Astrocyte (in vitro differentiated cells and primary cell): ENCODE measurements at places on chromosomes 3 and 15. TPM values are rescaled to one million over a fixed set of nuclear protein-coding genes. Genes with fewer than 3 reads are reported as not detected.

GRCh38 chr3:125087768-125088391 lies 32.1 kb upstream of the HEG1 start:
- DNase-seq, result no peak

DNA sequence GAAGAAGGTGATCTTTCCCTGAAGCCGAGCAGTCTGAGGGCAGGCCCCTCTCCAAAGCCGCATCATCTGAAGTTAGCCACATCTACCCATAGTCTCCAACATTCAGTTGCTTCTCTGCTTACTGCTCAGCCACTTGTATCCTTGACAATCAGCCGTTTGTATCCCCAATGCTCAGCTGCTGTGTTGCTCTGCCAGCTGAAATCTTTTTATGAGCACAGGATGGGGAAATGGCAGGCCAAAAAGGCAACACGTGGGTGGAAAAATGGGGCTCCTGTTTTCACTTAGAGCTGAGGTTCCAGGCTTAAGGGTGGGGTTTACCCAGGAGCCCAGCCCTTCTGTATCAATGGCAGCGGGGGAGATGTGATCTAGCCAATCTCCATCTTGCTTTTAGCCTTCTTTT lies 36.3 kb downstream of the METTL6 start:
- DNase-seq, result no peak

DNA sequence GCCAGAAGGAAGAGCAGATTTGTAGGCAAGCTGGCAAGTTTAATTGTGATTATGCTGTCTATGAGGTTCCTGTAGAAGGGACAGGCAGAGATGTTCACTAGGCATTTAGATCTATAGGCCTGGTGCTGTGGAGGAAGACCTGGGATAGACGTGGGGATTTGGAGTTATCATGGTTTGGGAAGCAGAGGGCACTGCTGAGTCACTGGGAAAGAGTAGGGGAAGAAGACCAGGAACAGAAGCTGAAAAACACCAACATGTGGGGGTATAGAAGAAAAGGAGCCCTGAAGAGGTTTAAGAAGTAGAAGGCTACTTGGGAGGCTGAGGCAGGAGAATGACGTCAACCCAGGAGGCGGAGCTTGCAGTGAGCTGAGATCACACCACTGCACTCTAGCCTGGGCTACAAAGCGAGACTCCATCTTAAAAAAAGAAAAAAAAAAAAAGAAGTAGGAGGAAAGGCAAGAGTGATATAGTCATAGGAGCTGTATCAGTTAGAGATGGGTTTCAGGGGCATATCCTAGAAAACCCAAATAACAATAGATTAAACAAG lies 19.3 kb downstream of the GRK7 start:
- no peak for DNase-seq

DNA sequence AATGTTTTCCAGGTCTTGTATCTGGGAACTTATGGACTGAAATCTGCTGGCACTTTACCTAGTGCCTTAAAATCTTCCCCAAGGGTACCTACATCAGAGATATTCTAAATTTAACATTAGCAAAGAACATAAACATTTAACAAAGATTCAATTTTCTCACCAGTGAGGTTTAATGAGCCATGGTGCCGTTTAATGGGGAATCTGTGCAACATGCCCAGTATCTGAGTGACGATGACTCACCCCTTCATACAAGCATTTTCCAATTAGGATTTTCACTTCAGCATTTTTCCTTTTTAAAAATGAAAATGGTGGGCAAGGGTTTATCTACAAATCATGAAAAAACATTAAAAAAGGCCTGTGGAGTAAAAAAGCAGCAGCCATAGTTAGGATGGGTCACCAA lies 189.4 kb downstream of the SLC9A9 start:
- peak; percentile 65 for DNase-seq

GRCh38 chr3:20405744-20406143 lies 219.7 kb upstream of the SGO1 start:
- peak; percentile 58 for DNase-seq

DNA sequence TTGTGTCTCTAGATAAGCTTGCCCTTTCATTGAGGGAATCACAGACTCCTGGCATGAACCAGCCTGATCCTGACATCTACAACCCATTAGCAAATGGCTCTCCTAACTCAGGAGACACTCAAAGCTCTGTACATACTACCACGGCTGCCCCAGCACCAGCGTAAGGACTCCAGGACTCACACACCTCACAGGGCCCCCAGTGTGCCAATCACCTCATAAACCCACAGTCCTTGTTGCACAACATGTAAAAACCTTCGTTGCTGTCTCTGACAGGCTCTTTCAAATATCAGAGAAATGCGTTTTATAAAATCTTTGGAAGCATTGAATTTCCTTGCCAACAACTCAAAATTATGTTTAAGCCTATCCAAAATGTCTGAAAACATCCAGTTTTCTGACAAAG lies 7.3 kb downstream of the FYCO1 start:
- DNase-seq, result no peak

GRCh38 chr3:154981664-154982063 lies 98.5 kb upstream of the MME start:
- DNase-seq, result no peak

GRCh38 chr3:127374086-127375010 lies 86.5 kb upstream of the PRR20G start:
- DNase-seq, result no peak

DNA sequence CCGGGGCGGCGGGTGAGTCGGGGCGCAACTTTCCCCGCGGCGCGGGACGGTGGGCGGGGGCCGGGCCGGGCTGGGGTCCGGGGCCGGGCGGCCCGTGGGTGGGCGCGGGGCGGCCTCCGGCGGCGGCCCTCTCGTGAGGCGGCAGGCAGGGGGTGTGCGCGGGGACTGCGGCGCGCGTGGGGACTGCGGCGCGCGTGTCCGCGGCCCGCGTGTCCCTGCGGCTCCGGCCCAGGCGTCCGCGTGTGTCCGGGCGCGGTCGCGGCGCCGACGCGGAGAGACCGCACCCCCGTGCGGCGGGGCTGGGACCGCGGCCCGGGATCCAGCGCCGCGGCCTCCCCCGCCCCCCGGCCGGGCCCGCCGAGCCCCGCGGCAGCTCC lies 349 bp downstream of the PLXNA1 start:
- DNase-seq, result no peak

GRCh38 chr3:43884581-43884980 lies 193.8 kb downstream of the ABHD5 start:
- DNase-seq, result no peak

GRCh38 chr15:27541581-27541980 lies 557.5 kb downstream of the OCA2 start:
- no peak for DNase-seq

- DNase-seq, result no peak
Observed at GRCh38 chr3:165624761-165625160, 212.5 kb downstream of the BCHE start.

- DNase-seq, result no peak
Observed at GRCh38 chr3:81217101-81217500, 544.3 kb downstream of the GBE1 start.

DNA sequence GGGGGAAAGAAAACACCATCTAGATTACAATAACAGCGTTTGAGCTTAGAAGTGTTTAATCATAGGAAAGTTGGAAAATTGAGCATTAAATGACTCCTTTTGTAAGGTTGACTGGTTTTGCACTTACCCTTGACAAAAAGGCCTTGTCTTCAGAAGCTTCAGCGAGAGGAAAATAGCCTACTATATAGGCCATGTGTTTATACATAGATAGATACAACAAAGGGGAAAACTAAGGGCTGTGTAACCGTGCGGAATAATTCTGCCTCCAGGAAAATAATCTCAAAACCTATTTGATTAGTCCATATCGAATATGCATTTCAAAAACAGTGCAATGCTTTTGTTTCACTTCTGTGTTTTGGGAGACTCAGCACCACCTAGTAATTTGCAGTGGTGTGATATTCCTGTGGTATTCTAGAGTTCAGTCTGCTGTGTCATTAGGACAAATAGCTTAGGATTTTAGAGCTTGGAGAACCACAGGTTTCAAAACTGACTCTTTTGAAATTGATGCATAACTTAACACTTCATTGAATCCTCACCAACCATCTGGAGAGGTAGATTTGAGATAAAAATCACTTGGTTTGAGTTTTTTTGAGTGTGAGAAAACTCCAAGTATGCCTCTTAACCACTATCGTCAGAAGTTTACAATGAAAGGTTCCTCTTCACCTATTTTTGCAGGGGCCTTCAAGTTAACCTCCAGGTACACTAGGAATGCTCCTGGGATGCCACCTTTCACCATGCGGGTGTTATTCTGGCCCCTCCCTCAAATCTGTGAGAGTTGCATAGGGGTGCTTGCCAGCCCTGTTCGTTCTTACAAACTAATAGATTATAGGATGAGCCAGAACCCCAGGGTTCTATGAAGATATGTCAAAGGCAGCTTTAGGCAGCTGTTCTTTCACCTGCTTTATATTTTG lies 1.9 kb downstream of the ARHGAP31 start:
- peak; percentile 88 for DNase-seq

- no peak for DNase-seq
Observed at GRCh38 chr15:70077188-70078147, 20.2 kb downstream of the TLE3 start.

DNA sequence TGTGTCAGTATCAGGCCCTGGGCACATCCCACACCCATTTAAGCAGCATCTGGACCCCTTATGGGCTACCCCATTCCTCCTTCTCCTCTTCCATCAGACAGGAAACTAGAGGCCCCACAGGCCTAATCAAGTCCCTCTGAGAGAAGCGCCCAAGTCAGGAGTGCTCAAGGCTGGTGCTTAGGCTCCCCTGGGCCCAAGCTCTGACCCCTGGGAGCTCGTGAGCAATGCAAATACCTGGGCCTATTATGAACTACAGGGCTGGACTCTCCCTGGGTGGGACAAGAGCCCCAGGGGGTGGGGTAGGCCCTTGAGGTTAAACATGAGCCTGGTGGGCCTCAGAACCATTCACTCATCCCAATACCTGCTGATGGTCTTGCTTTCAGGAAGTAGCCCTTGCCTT lies 57.4 kb downstream of the SEMA3G start:
- DNase-seq, result no peak

- peak; percentile 66 for DNase-seq
Observed at GRCh38 chr3:111538681-111539083, 3.3 kb upstream of the CD96 start.

DNA sequence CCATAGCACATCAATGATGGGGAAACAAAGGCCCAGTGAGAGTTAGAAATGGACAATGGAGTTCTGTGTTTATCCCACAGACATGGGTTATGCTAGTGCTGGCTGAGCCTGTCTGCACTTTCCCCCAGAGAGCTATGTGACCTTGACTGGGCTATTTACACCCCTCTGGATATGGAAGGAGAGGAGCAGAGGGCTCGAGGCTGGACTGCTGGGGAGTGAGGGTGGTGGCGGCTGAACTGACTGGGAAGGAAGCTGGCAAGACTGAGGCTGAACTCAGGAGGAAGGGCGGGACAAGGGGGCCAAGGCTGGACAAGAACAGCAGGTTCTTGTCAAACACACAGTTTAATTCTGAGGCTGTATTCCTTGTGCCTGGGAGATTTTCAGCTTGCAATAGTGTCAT lies 10.8 kb upstream of the INSYN1 start:
- DNase-seq, result no peak

DNA sequence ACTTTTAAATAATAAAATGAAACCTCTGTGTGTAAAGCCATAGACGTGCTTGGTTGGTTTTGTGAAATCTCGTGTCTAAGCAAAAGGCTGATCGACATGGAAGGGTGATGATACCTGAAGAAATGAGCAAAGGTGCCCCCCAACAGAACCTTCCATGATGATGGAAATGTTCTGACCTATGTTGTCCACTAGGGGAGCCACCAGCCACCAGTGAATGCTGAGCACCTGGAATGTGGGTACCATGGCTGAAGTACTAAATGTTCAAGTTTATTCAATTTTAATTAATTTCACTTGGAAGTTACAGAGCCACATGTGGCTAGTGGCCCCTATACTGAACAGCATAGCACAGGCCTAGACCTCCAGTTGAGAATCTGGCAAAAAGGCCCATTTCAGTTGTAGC lies 158.8 kb downstream of the POLR2M start:
- no peak for DNase-seq

GRCh38 chr3:134065252-134066157 lies 35.8 kb upstream of the SLCO2A1 start:
- no peak for DNase-seq

GRCh38 chr15:99412082-99412481 lies 153.7 kb upstream of the MEF2A start:
- DNase-seq, result no peak

GPR27 gene
- 2.0 and 2.9 TPM in 2 replicates for total RNA-seq

ELL3 gene
- total RNA-seq, result 3.2 and 3.8 TPM in 2 replicates

GABRG3 gene
- 0.54 and 0.77 TPM in 2 replicates for total RNA-seq
